ENCODE measurements at places on chromosomes 5 and 9.

GRCh38 chr5:56389261-56389660 lies 156.1 kb upstream of the ANKRD55 start:
- no peak for DNase-seq

GRCh38 chr5:14327624-14328023 lies 184.5 kb downstream of the TRIO start:
- DNase-seq: no peak

GRCh38 chr5:147410496-147411358 lies 99.1 kb downstream of the DPYSL3 start:
- no peak for DNase-seq

DNA sequence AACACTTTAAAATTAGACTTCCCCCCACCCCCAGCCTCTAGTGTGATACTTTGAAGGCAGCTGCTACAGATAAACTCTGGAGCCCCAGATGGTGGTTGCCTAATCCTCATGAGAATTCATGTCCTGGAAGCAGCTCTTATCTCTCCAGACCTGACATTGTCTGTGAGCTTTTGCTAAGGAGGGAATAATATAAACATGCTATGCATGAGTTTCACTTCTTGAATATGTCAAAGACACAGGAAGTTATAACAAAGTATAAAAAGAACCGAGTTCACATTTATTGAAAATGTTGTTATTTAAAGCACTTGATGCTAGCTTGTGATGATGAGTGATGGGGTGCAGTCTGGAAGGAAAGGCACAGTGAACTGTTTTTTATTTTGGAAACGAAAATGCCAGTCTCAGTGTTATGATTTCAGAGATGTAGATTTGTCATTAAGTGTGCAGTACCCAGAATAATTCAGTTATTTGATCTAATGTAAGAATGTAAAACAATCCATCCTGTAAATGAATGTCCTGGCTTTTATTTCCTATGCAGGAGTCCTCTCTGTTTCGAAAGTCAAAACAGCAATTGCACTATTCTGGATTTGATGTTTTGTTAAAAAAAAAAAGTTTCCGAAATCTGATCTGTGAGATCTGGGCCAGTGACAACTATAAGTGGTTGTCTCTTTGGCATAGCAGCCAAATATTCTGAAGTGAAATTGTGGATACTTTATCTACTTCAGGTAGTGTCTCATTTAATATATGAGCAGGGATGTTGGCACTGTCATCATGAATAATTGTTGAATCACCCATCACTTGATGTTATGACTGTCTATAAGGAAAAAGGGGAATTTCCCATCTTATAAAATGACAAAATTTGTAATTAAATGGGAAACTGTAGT lies 77.0 kb downstream of the ZCCHC7 start:
- no peak for DNase-seq

DNA sequence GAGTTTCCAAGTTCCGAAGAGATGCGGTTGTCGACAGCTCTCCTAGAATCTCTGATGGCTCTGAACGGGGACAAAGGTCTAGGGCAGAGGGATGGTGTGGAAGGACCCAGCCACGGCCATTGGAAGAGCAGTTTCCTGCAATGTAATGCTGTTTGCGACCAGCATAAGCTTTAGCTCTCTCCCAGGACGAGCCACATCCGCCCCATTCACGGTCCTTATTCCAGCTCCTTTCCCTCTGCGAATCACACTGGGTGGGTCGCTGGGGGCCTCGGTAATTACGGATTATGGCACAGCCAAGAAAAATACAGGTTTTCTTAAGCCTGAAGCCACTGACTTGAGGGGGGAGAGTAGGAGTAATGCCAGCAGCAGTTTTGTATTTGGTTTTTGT lies 22.7 kb downstream of the ANXA2R start:
- DNase-seq: no peak

DNA sequence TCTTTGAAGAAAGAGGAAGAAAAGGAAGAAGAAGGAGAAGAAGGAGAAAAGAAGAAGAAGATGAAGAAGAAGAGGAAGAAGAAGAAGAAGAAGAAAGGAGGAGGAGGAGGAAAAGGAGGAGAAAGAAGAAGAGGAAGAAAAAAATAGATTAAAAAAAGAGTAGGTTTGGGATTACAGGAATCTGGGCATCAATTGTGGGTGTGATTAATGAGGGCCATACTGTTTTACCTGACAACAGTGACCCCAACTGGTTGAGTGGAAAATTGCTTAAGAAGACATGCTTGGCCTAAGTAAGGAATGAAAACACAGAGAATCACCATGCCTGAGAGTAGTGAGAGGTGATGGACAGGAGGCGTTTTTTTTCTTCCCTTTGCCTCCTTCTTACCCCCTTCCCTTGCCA lies 114.6 kb downstream of the FAM170A start:
- DNase-seq: no peak

DNA sequence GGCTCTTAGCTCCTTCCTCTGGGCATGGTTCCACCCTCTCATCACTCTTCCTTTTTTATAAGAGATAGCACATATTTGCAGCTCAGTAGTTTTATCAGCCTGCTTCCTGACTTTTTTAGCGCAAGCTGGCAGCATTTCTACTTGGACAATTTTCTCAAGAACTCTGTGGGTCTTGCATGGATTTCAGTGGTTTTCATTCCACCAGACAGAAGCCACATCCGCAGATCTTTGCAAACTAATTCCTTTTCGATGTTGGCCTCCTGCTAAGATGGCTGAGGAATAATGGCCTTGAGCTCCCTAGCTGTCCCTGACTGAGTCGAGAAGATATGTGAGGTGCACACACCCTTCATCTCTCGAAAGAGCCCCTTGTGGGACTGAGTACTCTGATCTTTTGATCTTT lies 49.5 kb downstream of the GALNT12 start:
- DNase-seq: no peak

DNA sequence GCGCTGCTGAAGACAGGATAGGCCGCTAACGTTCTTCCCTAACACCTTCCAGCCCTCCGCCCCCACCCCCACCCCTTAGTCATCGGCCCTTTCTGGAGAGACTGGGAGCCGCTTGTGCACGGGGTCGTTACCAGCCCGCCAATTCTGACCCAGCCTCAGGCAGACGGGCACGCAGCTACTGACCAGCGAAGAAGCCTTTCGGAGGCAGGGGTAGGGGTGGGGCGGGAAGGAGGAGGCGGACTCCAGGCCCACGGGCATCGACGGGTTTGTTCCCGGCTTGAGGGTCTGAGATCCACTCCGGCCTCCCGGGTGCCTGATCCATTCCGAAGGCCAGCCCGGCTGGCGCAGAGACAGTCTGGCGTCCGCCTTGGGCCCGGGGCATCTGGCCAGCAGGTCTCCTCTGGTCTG lies 729 bp upstream of the HAND1 start:
- no peak for DNase-seq

DNA sequence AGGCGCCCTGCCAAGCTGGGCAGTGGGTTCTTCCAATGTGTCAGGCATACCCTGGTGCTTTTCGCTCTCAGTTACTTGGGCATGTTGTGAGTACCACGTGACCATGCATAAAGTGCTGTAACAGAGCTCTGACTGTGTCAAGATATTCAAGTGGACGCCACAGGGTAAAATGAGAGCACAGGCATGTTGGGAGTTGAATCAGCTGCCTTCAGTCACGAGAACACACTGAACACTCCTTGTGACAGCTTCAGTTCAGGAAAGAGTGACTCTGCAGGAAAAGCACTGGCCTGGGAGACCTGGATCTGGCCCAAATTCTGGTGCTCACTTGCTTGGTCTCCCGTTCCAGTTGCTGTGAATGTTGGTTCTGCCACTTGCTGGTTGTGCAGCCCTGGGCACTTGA lies 5.1 kb downstream of the MLANA start:
- DNase-seq: no peak

DNA sequence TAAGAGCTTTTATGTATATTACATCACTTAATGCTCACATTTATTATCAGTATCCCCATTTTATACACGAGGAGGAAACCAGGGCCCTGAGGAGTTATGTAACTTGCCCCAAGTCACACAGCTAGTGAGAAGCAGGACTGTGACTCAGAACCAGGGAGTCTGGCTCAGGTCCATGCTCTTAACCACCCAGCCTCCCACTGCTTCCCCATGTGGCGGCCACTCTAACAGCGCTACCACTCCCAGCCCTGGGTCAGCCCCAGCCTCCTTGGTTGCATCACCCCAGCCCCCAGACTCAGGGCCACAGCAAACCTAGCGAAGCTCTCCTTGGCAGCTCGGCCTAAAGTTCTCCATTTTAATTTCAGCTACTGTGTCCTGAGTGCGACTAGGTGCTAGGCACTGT lies 159.1 kb downstream of the PAX5 start:
- DNase-seq: no peak

GRCh38 chr5:178368716-178369300 lies 136.2 kb upstream of the PHYKPL start:
- no peak for DNase-seq

DNA sequence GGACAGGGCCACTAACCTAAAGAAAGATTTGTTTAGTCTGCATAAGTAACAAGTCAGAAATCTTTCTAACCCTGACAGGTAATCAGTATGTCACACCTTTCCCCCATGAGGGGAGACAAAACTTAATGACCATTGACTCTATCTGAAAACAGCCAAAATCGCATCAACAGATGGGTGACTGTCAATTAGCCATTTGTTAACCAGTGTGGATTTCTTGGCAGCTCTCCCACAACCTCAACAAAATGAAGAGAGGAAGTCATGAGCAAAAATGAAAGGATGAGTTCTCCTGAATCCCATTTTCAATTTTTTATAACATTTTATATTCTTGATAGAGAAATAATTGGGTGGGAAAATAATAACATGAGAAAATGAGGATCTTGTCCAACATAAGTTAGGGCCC lies 84.6 kb upstream of the SNX2 start:
- no peak for DNase-seq

DNA sequence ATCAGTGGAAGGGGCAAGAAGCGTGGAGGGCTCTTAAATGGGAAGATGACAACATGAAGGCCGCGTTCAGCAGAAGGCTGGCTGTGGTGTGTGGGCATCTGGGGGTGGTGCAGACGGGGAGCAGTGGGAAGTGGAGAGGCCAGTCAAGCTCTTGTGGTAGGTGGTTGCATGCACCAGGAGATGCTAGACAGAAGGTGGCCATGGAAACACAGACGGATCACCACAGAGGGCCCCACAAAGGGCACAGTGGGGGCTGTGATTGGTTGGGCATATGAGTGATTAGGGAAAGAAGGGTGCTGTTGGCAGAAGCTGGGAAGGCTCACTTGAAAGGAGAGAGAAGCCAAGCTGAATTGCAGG lies 14.7 kb downstream of the MTMR12 start:
- DNase-seq: no peak

- DNase-seq: no peak
Measured at GRCh38 chr9:28503573-28503972, 930.3 kb upstream of the C9orf72 start.

- no peak for DNase-seq
Measured at GRCh38 chr9:3371842-3372241, 154.0 kb downstream of the RFX3 start.

DNA sequence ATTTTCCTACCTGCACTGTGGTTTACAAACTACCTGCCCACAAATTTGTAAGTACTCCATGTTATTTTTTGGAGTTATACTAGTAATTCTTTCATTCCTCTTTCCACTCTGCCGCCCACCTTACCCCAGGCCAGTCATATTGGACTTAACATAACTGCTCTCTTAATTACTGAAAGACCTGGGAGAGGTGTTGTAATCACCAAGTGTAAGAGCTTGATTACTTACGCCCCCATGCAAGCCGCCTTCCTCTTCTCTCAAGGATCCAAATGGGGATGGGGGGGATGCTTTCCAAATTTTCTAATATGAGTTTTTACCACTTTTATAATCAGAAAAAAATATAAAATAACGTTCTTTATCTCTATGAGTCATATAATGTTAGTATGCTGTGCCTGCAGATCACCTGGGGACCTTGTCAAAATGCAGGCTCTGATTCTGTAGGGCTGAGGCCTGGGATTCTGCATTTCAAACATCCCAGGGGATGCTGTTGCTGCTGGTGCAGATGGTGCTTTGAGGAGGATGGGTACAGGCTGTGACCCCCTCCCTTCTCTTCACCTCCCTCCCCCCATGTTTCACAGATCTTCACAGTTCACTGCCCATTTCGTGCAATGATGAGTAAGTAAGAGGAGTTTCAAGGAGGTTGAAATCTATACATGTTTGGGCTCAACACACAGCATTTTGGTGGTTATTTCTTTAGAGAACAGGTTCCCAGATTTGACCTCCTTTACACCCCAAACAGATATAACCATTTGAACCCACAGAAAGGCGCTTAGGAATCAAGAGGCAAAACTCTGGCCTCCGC lies 87.3 kb downstream of the SEC61B start:
- no peak for DNase-seq

- no peak for DNase-seq
Measured at GRCh38 chr9:70683841-70684240, 269.4 kb upstream of the KLF9 start.

DNA sequence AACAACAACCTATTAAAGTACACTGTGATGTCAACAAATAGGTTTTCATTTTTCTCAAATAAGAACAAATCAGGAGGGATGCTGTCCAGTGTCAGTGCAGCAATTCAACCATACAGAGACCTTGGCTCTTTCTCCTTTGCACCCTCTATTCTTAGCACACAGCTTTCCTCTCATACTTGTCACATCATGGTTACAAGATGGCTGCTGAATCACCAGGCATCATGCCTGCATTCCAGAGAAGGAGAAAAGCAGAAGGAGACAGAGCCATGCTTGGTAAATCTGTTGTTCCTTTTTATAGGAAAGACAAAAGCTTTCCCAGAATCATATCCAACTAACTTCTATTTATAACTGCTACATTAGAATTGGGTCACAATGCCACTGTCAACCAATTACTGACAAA lies 124.7 kb upstream of the VLDLR start:
- no peak for DNase-seq

DNA sequence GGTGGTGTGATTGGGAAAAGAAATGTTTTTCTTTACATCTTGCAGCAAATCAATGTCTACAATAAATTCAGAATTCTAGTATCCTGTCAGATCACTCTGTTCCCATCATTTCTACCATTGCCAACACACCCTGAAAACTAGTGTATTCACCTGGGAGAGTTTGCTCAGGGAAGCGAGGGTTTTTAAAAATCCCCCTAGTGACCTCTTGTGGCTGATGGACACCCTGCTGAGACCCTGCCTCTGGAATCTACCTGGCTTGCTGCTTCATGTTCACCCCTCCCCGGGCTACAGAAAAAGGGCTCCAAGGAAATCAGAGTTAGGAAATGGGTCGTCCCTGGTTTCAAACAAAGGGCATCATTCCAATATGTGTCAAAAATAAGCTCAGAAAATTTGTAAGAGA lies 21.4 kb upstream of the ALDOB start:
- DNase-seq: no peak

GRCh38 chr9:14515049-14515448 lies 178.2 kb downstream of the ZDHHC21 start:
- DNase-seq: no peak

- DNase-seq: no peak
Measured at GRCh38 chr5:106600803-106601202, 1069.9 kb downstream of the EFNA5 start.

GRCh38 chr9:97802276-97802675 lies 50.8 kb upstream of the FOXE1 start:
- DNase-seq: no peak

- DNase-seq: no peak
Measured at GRCh38 chr5:91477408-91477807, 94.3 kb upstream of the ARRDC3 start.

Measured in cortex of kidney (tissue), 1 donor.